ENCODE measurements at places on chromosomes 5 and 9.

- peak; percentile 52 for DNase-seq
Measured at GRCh38 chr9:121888438-121888775, 204.7 kb downstream of the TTLL11 start.

GRCh38 chr9:28270156-28270555 is 696.9 kb upstream of the C9orf72 start:
- DNase-seq = no peak

DNA sequence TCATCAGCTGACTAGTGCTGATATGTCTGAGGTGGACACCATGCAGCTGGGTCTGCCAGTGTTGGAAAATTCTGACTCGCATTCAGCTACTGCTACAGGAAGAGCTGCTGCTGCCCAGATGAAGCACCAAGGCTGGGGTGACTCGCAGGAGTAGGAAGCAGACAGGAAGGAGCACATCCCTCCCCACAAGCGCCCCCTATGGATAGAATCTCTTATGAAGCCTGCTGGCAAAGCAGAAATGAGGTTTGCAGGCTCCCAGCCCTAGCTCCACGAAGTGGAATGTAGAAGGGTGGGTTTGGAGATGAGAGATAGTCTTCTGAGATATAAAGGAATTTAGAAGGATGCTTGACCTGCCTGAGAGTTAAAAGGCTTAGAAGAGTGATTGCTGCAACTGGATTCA is 443.0 kb downstream of the ACTL7B start:
- DNase-seq = no peak

GRCh38 chr9:73079326-73079725 is 72.3 kb upstream of the ANXA1 start:
- DNase-seq = no peak

DNA sequence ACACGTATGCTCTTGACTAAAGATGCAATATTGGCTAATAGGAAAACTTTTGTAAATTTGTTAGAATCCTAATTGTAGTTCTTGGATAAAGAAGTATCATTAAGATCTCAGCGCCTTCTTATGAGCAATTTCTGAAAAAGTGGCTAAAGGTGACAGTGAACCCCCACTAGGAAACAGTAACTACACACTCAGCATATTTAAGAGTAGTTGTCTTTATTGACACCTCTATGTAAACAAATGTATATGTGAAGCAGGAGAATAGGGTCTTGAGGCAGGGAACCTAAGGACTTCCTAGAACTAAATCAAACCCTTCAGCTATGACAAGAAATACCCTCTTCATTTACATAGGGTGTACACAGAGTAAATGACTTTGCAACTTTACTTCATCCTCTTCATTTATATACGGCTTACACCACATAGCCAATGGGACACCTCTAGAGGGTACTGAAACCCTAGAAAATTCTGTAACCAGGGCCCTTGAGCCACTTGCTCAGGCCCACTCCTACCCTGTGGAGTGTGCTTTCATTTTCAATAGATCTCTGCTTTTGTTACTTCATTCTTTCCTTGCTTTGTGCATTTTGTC is 2.8 kb downstream of the NIPSNAP3A start:
- DNase-seq = no peak

GRCh38 chr5:38547257-38547656 is 9.2 kb downstream of the LIFR start:
- DNase-seq = no peak

GRCh38 chr9:92680166-92681119 is 10.5 kb upstream of the IPPK start:
- no peak for DNase-seq

- no peak for DNase-seq
Measured at GRCh38 chr5:16625096-16625495, 8.3 kb upstream of the RETREG1 start.

- no peak for DNase-seq
Measured at GRCh38 chr5:322942-323879, 1.7 kb downstream of the AHRR start.

DNA sequence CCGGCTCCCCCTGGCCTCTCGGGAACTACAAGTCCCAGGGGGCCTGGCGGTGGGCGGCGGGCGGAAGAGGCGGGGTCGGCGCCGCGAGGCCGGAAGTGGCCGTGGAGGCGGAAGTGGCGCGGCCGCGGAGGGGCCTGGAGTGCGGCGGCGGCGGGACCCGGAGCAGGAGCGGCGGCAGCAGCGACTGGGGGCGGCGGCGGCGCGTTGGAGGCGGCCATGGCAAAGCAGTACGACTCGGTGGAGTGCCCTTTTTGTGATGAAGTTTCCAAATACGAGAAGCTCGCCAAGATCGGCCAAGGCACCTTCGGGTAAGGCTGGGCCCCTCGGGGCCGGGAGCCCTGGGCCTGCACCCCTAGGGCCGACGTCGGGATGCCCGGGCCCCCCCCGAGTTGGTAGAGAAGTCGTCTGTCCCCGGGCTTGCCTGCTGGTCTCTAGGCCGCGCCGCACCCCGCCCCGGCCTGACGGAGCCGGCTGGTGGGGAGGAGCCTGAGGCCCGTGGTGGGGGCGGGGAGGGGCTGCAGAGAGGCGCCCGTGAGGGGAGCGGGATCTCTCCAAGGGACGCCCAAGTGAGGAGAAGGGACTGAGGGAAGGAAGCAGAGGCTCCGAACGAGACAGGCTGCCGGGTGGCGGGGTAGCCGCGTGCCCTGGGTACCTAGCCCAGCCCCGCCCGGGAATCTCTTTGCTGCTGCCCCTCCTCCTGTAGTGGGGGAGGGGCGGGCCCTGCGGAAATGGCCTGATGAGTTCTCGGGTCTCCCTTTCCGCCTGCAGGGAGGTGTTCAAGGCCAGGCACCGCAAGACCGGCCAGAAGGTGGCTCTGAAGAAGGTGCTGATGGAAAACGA is at the start of gene CDK9:
TSS of gene CDK9 (plus strand) at position 102 of the 840 bp plus-strand sequence. CDS start at position 217, 115 bp downstream.
- DNase-seq = peak; percentile 57

GRCh38 chr5:39506211-39506610 is 81.4 kb upstream of the DAB2 start:
- no peak for DNase-seq

GRCh38 chr5:67900514-67900913 is 315.0 kb upstream of the PIK3R1 start:
- peak; percentile 38 for DNase-seq

DNA sequence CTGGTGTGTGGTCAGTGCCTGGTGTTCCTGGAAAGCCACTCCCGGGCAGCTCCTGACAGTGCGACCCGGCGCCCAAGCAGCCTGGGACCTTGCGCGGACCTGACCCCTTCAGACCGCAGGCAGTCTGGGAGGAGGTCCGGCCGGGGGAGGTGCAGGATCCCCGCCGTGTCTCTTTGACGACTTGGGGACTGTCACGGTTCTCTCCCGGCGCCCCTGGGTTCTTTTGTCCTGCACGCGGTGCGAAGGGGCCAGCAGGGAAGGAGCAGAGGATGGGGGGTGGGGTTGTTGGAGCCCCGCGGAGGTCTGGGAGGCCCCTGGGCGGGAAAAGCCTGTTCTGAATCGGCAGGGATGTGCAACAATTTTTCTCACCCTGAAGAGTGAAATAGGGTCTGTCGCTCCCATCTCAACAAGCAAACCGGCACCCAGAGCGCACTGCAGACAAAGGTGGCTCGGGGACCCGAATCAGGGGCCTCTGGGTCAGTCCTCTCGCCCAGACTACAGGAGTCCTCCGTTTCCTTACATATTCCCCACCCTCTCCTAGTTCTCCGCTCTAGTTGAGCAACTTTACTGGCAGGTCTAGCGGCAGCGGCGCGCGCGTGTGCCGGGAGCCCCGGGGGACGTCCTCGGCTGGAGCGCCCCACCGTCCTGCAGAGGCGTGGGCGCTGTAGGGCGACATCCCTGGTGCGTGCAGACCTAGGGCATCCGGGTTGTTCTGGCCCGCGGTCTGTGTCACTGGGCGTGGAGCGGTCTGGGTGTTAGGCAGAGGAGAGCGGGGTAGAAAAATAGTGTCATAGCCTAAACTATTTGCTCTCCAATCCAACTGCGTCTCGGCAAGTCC is 1.2 kb downstream of the VCAN start:
- peak; percentile 17 for DNase-seq

DNA sequence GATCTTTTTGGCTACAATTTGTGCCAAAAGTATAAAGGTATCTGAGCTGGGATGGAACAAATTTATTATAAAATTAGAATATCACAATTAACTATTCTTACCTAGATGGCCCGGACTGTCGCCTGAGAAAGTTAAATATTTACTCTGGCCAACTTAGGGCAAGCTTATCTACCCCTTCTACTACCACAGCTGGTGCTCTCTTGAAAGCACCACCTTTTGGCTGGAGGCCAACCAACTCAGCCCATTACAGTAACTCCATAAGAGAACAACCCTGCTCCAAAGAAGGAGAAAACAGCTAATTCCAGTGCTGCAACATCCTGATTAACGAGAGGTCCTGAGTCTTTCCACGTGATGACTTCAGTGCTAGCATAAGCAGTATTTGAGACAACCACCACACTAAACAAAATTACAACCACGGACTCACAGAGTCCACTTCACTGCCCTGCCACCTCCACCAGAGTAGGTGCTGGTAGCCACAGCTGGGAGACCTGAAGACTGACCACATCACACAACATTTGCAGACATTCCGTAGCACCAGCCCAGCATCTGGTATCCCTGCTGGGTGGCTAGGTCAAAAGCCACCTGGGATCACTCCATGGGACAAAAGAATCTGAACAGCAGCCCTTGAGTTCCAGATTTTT is 43.2 kb downstream of the RGMB start:
- no peak for DNase-seq

- no peak for DNase-seq
Measured at GRCh38 chr9:16033253-16033652, 480.4 kb downstream of the CCDC171 start.

DNA sequence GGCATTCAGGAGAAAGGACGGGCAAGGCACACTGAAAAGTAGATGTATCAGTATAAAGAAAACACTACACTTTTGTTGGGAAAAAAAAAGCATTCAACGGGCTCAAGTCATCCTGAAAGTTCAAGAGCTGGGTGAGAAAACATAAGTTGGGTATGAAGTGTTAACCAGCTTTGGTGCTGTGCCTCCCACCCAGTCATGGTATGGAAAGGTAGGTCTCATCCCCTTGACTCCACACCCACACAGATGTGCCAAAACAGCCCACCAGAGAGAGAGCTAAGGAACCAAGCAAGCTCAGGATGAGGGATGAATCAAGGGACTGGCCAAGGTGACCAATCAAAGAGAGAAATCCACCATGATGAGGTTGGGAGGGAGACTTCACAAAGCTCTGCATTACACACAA is 54.7 kb downstream of the ESM1 start:
- DNase-seq = no peak

DNA sequence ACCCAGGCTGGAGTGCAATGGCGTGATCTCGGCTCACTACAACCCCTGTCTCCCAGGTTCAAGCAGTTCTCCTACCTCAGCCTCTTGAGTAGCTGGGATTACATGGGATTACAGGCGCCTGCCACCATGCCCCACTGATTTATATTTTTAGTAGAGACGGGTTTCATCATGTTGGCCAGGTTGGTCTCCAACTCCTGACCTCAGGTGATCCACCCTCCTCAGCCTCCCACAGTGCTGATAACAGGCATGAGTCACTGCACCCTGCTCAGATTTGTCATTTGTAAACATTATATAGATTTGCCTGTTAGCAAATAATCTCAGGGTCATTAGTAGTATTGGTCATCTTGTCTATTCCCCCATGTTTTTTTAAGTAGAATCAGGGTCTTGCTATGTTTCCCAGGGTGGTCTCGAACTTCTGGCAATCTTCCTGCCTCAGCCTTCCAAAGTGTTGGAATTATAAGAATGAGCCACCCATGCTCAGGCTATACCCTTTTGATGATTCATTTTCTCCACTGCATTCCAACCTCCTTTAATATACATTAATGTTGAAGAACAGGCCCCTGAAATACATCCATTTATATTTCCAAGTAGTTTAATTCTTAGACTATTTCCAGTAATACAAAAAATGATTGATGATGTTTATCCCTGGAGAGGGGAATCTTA is 17.3 kb downstream of the CENPH start:
- no peak for DNase-seq

DNA sequence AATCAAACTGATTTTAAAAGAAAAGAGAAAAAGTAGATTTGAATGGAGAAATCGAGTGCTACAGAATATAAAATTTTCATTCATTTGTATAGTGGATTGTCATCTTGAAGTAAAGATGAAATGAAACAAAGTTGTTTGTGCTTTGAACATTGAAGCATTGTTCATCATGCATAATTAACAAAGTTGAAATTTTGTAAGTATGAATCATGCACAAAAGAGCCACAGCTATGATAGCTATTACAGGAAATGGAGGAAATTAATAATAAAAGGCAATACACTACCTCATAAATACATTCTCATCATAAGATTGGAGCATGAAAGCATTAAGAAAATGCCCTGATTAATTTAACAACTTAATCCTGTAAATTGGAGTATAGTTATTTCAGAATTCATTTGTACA is 153.4 kb upstream of the TLX3 start:
- DNase-seq = no peak

- DNase-seq = no peak
Measured at GRCh38 chr5:68727931-68728330, 365.9 kb upstream of the SLC30A5 start.

GRCh38 chr5:135396459-135397055 is 2.5 kb downstream of the MACROH2A1 start:
- no peak for DNase-seq

DNA sequence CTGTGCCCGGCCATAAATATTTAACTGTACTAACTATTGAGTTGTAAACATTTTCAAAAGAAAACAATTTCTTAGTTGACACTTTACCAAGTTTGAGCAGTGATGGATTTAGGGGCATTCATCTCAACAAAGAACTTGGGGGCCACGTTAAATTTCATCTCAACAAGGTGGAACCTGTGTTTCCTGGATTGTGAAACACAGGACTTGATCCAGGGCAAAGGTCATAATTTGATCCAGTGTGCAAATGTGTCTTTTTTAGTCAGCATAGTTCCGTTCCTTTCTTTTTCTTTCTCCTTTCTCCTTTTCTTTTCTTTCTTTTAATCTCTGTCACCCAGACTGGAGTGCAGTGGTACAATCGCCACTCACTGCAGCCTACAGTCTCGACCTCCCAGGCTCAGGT is 3.1 kb downstream of the GFRA3 start:
- DNase-seq = no peak

DNA sequence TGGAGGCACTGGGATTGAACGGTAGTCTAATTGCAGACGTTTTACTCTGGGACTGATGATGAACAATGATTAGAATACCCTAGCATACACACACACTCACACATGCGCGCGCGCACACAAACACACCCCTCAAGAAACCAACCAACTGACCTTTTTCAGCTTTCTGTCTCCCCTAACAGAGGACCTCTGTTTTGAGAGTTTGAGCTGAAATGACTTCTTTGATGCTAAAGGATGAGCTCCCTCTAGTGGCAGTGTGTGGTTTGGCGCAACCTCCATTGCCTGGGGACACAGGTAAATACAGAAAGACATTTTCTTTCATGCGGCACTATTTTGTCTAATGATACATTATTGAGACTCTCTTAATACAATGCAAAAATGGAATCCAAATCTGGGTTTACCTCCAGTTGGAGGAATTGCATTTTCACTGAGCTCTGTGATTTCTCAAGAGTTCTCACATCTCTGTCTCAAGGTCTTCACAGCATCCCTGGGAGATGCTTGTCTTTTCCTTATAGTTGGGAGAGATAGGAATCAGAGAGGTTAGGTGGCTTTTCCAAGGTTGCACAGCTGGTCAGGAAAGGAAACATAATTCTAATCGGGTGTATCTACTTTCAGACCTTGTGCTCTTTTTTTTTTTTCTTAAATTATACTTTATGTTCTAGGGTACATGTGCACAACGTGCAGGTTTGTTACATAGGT is 187.5 kb downstream of the TMEM38B start:
- peak; percentile 2 for DNase-seq
